Activated B cell treated with CpG ODN at 0.5 μM for 24 hours (primary cell): ENCODE measurements at places on chromosomes 13 and 19. TPM values are rescaled to one million over a fixed set of nuclear protein-coding genes. Genes with fewer than 3 reads are reported as not detected.

GRCh38 chr13:44096901-44097300, 217.2 kb downstream of the LACC1 start:
- no peak for DNase-seq

DNA sequence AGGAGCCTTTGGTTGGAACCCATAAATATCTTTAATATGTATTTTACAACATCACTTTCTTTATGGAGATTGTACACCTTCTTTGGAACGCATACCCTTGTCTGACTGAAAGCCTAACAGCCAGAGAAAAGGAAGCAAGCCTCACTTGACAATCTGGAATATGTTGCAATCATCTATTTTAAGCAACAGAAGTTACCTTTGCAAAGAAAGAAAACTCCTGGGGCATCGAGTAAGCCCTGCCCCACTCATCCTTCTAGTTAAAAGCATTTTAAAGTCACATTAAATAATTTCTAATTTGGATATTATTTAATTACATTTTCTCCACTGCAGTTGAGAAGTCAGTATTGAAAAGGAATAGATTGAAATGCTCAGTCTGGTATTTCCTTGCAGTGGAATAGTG, 542.7 kb downstream of the MYO16 start:
- DNase-seq: no peak

DNA sequence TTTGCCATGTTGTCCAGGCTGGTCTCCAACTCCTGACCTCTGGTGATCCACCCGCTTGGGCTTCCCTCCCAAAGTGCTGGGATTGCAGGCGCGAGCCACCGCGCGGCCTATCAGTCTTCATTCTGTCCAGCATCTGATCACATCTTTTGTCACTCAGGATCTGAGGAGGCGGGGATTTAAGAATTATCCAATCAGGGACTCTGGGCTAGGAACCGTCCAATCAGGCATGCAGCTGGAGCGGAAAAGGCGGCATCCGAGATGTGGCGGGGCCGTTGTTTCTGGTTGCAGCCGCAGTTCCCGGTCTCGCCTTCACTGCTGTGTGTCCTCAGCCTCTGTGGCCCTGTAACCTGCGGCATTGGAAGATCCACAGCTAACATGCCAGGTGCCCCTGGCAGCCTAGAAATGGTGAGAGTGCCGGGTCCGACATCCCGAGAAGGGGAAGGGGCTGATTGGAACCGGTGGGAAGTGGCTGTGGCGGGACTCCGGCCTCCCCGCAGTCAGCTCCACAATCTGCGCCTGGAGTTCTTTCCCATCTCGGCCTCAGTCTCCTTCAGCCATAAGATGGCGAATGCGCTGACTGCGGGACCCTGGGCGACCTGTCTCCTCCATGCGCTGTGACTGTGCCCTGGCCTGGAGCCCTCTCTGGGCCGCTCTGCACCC, at the start of gene ZNF729:
ZNF729 (plus strand) TSS at position 291 of the 660 bp plus-strand sequence; CDS start at position 376, 85 bp downstream.
- DNase-seq: no peak

- no peak for DNase-seq
Measured at GRCh38 chr13:105231579-105231978, 1303.9 kb downstream of the EFNB2 start.

GRCh38 chr19:3276341-3276799, 51.9 kb downstream of the CELF5 start:
- DNase-seq: no peak

DNA sequence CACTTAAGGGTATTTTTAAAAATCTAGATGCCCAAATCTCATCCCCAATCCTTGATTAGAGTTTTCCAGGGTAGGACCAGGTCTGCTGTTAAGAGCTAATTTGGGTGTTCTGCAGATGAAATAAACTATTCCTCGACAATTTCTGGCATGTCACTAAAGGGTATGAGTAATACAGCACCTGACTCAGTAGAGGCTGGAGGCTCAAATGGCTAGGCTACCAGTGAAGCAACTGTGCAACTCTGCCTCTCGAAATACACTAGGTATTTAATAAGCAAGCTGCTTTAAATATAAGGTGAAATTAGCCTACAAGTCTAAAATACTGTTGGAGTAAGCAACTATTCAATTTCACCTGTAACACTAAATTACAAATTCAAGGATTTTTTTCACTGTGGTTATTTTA, 1.5 kb downstream of the RNF6 start:
- no peak for DNase-seq

DNA sequence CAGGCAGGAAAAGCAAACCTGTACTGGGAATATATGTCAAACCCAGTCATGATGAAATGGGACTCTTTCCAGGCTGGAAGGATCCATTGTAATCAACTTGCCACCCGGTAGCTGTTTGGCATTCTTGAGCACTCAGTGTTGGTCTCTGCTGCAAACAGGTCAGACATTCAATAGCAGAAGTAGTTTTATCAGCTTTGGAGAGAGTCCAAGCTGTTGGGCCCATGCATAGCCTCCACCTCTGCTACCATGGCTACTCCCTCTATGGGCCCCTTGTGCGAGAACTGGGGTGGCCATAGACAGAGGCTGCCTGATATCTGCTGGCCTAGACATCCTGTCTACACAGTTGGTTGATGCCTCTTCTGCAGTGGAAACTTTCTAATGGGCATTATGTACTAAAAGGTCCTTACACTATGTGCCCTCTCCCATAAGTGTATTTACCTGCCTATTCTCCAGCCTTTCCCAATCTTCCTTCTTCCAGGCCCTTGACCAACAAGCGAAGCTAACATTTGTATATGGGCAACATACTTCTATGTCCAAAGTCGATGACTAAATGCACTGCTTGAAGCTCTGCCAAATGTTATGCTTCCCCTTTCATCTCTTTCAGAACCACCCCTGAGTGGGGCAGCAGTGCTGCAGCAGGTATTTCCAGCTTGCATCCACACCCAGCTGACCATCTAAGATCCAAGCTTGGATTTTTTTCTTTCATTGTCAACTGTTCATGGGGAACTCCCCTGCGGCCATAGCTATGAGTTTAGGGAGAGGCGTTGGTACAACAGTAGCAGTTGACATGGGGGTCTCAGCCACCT, 5.3 kb upstream of the RNF6 start:
- no peak for DNase-seq

GRCh38 chr19:41682437-41682836, 5.6 kb downstream of the CEACAM7 start:
- DNase-seq: no peak

- no peak for DNase-seq
Measured at GRCh38 chr13:28622286-28622685, 36.6 kb upstream of the POMP start.

GRCh38 chr13:113836768-113837559, 26.9 kb downstream of the GAS6 start:
- DNase-seq: no peak

CDC42EP5 gene
- not detected in 2 replicates for total RNA-seq

SIGLEC8 gene
- not detected in 2 replicates for total RNA-seq

TNNI3 gene
- total RNA-seq: not detected in 2 replicates
